MCF 10A (cell line): ENCODE measurements at places on chromosomes 1 and 21. TPM values are rescaled to one million over a fixed set of nuclear protein-coding genes. Genes with fewer than 3 reads are reported as not detected.

DNA sequence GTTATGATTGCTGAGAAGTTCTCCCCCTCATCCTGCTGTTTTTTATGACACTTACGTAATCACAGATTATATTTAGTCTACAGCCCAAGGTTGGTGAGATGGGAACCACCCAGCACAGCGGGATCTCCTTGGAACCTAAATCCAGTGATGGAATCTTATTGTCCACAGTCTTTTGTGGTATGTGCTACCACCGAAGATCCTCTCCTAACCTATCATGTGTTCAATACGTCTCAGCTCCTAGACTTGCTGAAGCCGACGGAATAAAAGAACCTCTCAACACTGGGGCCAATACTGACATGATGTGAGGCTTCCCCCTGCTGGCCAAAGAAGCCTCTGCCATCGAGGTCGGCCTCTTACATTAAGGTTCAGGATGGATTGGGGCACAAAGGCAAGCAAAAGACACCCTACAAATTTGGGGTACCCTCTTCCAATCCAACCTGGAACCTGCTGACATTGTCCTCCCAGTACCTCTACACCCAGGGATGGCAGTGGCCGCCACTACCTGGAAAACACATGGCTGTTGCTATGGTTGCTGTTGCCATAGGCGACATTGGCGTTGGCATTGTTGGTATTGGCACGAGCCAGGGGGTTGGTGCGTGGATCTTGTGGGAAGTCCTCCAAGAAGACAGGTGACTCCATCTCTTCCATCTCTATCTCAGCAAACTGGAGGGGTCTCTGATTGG lies 19.4 kb upstream of the KIF21B start:
- no peak overlapping the region for H3K27ac ChIP-seq
- H3K27me3 ChIP-seq: peaks cover 33% of the 10 kb centered on the region
- H3K36me3 ChIP-seq: no peaks in the 10 kb centered on the region
- H3K4me1 ChIP-seq: no peaks in the 10 kb centered on the region
- no peak overlapping the region for H3K4me3 ChIP-seq

DNA sequence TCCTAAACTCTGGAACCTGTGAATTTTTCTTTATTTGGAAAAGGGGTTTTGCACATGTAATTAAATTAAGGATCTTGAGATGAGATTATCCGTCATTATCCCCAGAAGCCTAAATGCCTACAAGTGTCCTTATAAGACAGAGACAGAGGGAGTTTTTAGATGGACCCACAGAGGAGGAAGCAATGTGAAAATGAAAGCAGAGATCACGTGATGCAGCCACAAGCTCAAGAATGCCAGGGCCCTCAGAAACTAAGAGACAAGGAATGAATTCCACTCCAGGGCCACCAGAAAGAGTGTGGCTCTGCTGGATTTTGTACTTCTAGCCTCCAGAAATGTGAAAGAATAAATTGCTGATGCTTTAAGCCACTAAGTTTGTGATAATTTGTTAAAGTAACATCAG lies 183.6 kb upstream of the UBE2U start:
- no peaks in the 10 kb centered on the region for H3K36me3 ChIP-seq
- H3K27me3 ChIP-seq: no peaks in the 10 kb centered on the region
- no peak for DNase-seq
- H3K4me3 ChIP-seq: no peak overlapping the region
- H3K4me1 ChIP-seq: peaks cover 5% of the 10 kb centered on the region
- no peak overlapping the region for H3K27ac ChIP-seq

DNA sequence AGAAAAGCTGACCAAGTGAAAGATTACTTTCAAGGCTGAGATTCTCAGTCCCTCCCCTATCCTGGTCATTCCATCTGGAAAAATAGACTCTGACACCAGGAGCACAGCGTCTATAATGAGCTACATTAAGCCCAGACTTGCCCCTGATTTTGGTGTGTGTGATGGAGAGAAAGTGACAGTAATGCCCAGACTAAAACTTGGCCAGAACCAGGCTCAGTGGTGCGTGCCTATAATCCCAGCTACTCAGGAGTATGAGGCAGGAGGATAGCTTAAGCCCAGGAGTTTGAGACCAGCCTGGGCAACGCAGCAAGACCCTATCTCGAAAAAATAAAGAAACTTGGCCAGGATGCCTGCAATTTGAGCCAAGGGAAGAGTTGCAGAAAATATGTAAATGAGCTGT lies 15.9 kb downstream of the PLEKHA6 start:
- no peak for DNase-seq
- H3K4me3 ChIP-seq: no peak overlapping the region
- H3K27me3 ChIP-seq: no peaks in the 10 kb centered on the region
- H3K4me1 ChIP-seq: peaks cover 12% of the 10 kb centered on the region

DNA sequence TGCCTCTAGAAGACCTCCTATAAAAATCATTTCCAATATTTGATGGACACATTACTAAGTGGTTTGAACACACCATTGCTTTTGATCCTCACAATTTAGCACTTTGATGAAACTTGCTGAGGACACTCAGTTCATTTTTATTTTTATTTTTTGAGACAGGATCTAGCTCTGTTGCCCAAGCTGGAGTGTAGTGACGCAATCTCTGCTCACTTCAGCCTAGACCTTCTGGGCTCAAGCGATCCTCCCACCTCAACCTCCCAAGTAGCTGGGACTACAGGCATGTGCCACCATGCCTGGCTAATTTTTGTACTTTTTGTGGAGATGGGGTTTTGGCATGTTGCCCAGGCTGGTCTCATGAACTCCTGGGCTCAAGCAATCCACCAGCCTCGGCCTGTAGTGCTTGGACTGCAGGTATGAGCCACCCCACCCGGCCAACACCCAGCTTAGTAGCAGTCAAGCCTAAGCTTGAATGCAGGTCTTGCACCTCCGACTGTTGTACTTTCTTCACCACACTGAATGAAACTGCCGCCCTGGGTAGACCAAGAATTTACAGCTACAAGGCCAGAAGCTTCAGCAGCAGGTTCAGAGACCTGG lies 24.8 kb upstream of the ATP2B4 start:
- H3K4me3 ChIP-seq: no peak overlapping the region
- peak; percentile 87 for DNase-seq
- peaks cover 15% of the 10 kb centered on the region for H3K27me3 ChIP-seq
- H3K36me3 ChIP-seq: no peaks in the 10 kb centered on the region

GRCh38 chr1:202411422-202411821 lies 62.9 kb downstream of the PPP1R12B start:
- no peak for DNase-seq
- H3K27ac ChIP-seq: no peak overlapping the region
- H3K36me3 ChIP-seq: no peaks in the 10 kb centered on the region
- no peak overlapping the region for H3K4me3 ChIP-seq
- H3K4me1 ChIP-seq: peaks cover 25% of the 10 kb centered on the region

GRCh38 chr1:10814312-10814711 lies 17.9 kb upstream of the CASZ1 start:
- no peak overlapping the region for H3K4me3 ChIP-seq
- DNase-seq: no peak
- no peaks in the 10 kb centered on the region for H3K36me3 ChIP-seq
- H3K4me1 ChIP-seq: peaks cover 25% of the 10 kb centered on the region
- H3K27me3 ChIP-seq: no peaks in the 10 kb centered on the region

- H3K4me1 ChIP-seq: no peaks in the 10 kb centered on the region
- H3K27ac ChIP-seq: no peak overlapping the region
- H3K4me3 ChIP-seq: no peak overlapping the region
- no peak for DNase-seq
Measured at GRCh38 chr1:78651241-78651640, 1.6 kb downstream of the IFI44 start.

DNA sequence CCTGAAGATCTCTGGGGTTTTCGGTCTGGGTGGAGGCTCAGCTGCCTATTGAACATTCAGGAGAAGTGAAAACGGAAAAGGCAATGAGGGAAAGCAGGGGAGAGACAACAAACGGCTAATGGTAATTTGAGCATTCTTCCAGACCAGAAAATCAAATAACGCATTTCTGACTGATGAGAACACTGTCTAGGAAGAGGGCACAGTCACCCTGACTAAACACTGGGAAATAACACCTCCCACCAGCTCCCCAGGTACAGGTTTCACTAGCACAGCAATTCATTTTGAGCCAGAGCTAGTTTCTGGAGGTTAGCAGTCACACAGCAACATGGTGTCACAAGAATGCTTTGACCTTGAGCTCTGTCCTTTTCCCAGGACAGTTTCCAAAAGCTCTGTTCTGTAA lies 21.1 kb downstream of the NCF2 start:
- H3K27ac ChIP-seq: no peak overlapping the region
- H3K27me3 ChIP-seq: no peaks in the 10 kb centered on the region
- H3K36me3 ChIP-seq: no peaks in the 10 kb centered on the region
- no peak for DNase-seq

DNA sequence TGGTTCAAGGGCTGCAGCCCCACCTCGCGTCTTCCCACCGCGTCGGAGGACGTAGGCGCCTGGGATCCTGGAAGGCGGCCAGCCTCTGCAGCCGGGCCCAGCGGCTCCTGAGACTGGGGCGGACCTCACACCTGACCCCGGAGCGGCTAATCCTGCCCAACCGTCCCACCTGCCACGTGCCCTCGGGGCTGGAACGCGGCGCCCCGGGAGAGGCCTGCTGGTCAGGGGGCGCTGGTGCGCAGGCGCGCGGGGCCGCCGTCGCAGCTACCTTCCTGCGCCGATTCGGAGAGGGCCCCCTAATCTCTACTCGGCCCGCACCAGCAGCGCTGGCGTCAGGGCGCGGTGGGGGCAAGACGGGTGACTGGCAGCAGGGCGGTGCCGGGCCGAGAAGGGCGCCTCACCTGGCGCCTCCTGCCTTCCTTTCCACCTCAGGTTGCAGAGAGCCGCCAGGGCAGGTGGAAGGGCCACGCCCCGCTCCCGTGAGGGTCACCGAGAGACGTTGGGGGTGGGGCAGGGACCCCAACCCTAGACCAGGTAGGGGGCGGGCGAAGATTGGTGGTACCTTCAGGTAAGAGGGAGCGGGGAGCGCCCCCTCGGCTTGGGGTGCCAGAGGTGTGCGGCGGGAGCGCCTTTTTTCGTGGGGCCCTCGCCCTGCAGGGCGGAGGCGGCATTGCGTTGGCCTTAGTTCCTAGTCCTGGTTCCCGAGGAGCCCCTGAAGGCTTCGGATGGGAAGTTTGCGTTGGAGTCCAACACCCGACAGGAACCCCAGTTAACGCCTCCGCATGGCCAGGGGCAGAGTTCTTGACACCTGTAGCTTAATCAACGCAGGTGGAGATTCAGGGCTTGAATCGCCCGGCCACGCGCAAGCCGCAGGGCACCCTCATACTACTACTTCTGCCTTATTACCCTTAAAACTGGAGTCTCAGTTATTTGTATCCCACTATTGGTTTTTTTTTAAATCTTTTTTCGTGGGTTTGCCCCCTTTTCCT lies at the start of gene TDRD5:
Gene TDRD5 (plus strand): TSS at position 241 of the 989 bp plus-strand sequence. CDS start 784 bp downstream, outside the sequence.
- no peaks in the 10 kb centered on the region for H3K36me3 ChIP-seq
- peak within 1 kb of the TSS; percentile 61 for H3K4me3 ChIP-seq
- no peaks in the 10 kb centered on the region for H3K4me1 ChIP-seq
- no peak within 1 kb of the TSS for H3K27ac ChIP-seq
- DNase-seq: peak; percentile 81

- peaks cover 32% of the 10 kb centered on the region for H3K4me1 ChIP-seq
- peak; percentile 81 for DNase-seq
- no peak overlapping the region for H3K4me3 ChIP-seq
- H3K27ac ChIP-seq: peak overlapping the region; percentile 37
Measured at GRCh38 chr21:35159881-35160280, 110.8 kb upstream of the RUNX1 start.

Gene LCE1C
- 1.4 and 1.9 TPM in 2 replicates for total RNA-seq

Gene LY9
- not detected in 2 replicates for total RNA-seq

Gene ZNF648
- not detected in 2 replicates for total RNA-seq

Gene OR2L2
- total RNA-seq: 0.19 and 0.34 TPM in 2 replicates
